ENCODE measurements at places on chromosomes 16 and 17. TPM values are rescaled to one million over a fixed set of nuclear protein-coding genes. Genes with fewer than 3 reads are reported as not detected.

The TK2 gene
- total RNA-seq, result 18.3 TPM

The FGF11 gene
- total RNA-seq, result 1.0 TPM

The CBX4 gene
- total RNA-seq, result 30.6 TPM

The IGSF6 gene
- total RNA-seq, result not detected

The TEX14 gene
- total RNA-seq, result 0.16 TPM

The CRHR1 gene
- total RNA-seq, result 0.09 TPM

The RCVRN gene
- total RNA-seq, result not detected

The C16orf87 gene
- 6.0 TPM for total RNA-seq

The CD300A gene
- total RNA-seq, result 0.05 TPM

The MYH2 gene
- total RNA-seq, result not detected

The KRTAP4-1 gene
- total RNA-seq, result 0.10 TPM

Data from A549 treated with Hydrocortisone at 1 μM for 4 hours (cell line).